ENCODE measurements at places on chromosomes 5 and 9. TPM values are rescaled to one million over a fixed set of nuclear protein-coding genes. Genes with fewer than 3 reads are reported as not detected.

LECT2 gene
- not detected for total RNA-seq

CDC20B gene
- 0.12 TPM for total RNA-seq

WWC1 gene
- 0.60 TPM for total RNA-seq

SPATA9 gene
- total RNA-seq: not detected

LHX6 gene
- total RNA-seq: not detected

PCDHB14 gene
- total RNA-seq: not detected

Data from activated CD4-positive, alpha-beta T cell treated with anti-CD3 and anti-CD28 coated beads, Interleukin-2, amount 10 ng/mL, durations not matched to agents 7 days and 5 days (primary cell).